Type B pancreatic cell (in vitro differentiated cells): ENCODE measurements at places on chromosomes 5 and 9.

- DNase-seq = no peak
These were observed 639 bp downstream of the EHMT1 start for GRCh38 chr9:137619240-137620047.

DNA sequence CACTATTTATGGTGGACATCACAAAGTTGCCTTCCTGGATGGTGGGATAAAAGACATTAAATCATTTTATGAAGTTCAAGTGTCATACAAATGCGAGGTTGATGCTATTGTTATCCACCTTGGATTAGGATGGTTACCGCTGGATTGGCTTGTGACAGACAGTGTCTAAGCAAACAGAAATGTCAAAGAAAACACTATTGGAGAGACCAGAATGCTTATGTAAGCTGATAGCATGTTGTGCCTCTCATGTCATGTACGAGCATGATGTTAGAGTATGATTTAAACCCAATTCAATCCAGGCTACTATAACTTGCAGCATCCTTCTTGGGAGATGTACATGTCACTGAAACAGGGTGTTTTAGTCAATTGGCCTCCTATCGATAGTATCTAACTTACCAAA is 178.8 kb upstream of the C9orf72 start:
- DNase-seq = no peak

GRCh38 chr5:173884402-173885053 is 3.6 kb upstream of the CPEB4 start:
- no peak for DNase-seq

GRCh38 chr5:80782626-80783025 is 127.8 kb upstream of the DHFR start:
- DNase-seq = no peak

- DNase-seq = no peak
These were observed 78.3 kb downstream of the CEP120 start for GRCh38 chr5:123344816-123345426.

DNA sequence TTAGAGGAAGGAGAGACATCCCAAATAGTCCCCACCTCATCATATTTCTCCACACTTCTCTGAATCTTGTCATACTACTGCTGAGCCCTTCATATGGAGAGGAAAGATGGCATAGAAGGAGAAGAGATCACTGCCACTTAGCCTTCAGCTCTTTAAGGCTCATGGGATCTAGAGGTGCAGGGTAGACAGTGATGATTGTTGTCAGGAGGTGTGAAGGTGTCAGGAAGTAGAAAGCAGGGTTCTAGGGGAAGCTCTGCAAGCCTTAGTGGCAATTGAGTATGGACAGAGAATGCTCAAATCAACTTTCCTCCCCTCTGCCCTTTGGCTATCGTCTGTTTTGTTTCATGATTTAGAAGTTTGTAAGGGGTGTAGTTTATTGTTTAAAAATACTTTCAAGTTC is 505.7 kb downstream of the ZNF608 start:
- no peak for DNase-seq

GRCh38 chr5:139807647-139808030 is 12.0 kb downstream of the PSD2 start:
- no peak for DNase-seq

DNA sequence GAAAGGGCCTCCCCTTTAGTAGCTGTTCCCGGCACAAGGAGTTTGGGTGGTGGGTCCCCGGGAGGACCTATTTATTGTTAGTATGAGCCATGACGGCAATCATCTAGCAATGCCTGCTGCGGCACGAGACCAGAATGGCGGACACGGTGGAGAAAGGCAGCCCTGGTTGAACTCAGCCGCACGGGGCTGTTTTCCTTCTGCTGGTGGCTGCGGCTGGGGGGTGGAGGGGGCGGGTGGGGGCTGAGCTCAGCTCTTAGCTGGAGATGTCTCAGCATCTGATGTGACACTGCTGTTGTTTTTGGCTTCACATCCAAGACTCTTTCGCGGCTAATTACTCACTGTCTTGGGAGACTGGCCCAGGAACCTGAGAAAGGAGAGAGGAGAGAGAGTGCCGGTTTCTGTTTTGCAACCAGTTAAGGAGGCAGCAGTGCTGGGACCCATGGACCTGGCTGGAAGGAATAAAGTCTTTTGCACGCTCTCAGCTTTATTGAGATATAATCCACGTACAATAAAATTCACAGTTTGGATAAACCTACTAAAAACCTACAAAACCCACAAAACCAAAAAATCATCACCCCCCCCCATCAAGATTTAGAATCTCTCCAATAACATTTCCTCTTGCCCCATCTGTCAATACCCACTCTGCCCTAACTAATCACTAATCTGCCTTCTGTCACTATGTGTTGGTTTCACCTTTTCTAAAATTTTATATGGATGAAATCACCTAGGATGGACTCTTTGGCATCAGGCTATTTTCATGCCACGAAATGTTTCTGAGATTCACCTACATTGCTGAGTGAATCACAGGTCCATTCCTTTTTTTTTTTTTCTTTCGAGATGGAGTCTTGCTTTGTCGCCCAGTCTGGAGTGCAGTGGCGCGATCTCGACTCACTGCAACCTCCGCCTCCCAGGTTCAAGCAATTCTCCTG is 81.8 kb upstream of the NEURL1B start:
- no peak for DNase-seq

- no peak for DNase-seq
These were observed 168.1 kb downstream of the SEMA6A start for GRCh38 chr5:116406306-116407041.

DNA sequence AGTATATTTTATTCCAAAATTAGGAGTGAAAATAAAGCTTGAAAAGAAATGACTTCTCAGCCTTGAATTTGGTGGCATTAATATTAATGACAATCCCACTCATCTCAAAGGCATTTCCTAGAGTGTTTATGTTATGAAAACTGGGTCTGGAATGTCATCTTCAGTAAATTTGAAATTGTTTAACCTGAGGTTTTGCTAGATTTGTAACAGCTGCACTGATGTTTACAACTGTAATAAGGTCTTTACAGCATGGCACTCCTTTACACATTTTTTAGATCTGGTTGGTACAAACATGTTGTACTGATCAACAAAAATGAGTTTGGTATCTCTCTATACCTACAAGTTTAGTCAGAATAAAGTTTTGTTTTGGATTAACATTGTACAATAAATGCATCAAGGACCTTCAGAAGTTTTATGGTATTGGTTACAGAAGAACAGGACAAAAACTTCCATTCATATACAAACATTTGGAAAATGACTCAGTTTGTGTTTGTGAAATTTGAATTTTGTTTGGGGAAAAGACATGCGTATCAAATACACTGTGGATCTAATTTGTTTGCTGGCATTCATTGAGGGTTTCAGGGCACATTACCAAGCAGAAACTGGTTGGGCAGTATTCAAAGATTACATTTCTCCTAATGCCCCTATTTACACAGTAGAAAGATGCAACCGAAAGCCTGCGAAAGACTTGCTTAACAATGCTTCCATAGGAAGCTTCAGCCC is 11.6 kb downstream of the FANCC start:
- no peak for DNase-seq

GRCh38 chr9:121297389-121297788 is 29.4 kb downstream of the GSN start:
- no peak for DNase-seq

DNA sequence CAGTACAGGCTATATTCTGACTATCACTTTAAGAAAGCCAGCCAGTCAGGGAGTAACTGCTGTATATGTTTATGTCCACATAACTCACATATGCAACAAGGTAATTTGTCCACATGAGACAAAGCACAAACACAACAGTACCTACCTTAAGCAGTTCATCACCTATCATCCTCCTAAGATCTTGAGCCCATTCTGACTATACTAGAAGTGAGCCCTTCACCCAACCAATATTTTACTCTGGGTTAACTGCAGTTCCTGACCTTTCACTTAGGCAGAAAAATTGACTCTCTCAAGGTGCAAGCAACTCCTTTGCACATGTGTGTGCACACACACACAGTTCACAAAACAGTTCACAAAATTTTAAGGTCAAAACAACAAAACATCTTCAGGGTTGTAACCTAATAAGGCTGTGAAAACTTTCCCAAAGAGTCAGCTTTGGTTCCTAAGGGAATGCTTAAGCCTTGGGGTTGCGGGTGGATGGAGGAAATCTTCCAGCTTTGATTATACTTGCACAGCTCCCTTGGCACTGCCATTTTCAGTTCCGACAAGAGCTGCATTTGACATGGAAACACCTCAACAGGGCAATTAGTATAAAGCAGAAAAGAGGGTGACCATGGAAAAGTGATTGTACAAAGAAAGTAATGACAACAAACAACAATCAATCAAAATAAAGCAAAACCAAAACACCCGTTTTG is 215.3 kb downstream of the NFIB start:
- no peak for DNase-seq

DNA sequence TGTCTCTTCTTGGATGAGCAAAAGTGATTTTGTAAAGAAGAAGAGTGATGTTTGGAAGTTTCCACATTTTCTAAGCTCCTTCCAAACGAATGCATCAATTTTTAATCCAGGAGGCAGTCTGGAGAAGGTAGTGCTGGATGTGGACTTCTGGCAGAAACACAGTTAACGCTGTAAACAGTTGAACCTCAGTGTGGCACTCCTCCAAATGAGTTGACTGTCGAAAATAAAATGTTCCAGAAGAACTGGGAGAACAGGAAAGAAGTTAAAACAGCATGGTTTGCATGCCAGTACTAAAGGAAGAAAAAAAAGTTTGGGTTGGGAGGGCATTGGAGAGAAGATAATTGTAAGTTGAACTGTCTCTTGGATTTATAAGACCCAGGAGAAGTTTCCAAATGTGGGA is 6.5 kb downstream of the ZNF462 start:
- DNase-seq = no peak

DNA sequence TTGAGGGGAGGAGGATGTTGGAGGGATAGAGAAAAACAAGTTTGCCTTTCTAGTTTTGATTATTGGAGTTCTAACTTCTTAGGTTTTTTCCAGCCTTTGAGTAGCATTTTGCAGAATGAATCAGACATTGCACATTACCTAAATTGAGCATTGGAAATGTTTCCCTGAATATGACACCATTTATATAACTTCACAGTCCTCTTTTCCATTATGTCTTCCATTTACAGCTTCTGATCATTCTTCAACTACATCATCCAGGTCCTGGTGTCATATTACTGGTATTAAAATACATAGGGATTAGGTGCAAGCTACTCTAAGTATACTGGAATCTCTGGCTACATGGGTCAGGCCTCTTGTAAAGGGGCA is 286.1 kb downstream of the ARHGAP26 start:
- DNase-seq = no peak

GRCh38 chr5:27906481-27906880 is 868.1 kb upstream of the CDH9 start:
- DNase-seq = no peak

- no peak for DNase-seq
These were observed 15.7 kb downstream of the SCGB3A1 start for GRCh38 chr5:180575571-180575970.

- no peak for DNase-seq
These were observed 1275.0 kb upstream of the CDH9 start for GRCh38 chr5:28313321-28313951.

- no peak for DNase-seq
These were observed 23.2 kb downstream of the RETREG1 start for GRCh38 chr5:16593628-16594027.

DNA sequence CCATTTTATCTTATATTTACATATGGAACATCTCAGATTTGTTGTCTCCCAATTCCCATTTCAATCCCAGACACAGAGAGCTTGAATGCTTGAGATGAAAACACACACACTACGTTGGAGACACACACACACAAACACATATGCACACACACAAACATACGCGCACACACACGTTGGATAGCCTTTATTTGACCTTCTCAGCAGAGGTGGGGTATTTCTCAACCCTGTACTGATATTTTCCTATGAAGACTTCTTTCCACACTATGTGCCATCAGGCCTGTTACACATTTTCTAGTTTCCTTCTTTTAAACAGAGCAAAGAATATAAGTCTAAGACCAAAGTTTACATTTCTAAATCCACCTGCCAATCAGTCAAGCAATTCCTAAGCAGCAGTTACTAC is 291.0 kb downstream of the TAF11L14 start:
- no peak for DNase-seq

DNA sequence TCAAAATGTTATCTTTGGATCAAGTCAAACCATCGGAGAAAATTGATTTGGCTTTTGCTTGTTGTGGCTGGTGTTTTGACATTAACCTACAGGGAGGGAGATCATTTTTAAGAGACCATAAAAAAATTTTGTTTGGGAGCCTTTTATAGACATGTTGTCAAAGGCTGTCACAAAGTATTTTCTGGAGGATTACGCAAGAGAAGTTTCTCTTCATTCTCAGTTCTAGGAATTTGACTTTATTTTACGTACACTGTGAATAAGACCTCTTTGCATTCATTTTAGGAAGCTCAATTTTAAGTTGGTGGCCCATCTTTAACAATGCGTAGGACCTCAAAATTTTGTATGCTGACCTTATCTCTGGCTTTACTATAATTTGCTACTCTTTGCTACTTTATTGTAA is 50.2 kb upstream of the SLC44A1 start:
- no peak for DNase-seq

DNA sequence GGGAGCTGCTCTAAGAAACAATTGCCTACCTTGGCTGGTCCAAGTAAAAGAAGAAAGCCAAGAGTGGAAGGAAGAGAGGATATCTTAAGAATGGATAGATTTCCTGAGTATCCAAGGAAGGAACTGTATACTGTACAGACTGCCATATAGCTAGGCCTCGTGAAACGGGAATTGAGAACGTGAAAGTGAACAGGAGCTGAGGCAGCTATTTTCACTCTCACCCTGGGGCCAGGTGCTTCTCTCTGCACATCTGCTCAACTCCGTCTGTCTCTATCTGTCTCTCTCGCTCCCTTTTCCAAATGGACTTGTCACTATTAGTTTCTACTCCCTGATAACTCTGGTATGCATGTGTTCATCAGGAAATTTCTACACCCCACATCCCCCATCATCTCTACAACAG is 35.9 kb upstream of the TESK1 start:
- no peak for DNase-seq

GRCh38 chr5:25641124-25641523 is 996.3 kb upstream of the CDH10 start:
- no peak for DNase-seq

DNA sequence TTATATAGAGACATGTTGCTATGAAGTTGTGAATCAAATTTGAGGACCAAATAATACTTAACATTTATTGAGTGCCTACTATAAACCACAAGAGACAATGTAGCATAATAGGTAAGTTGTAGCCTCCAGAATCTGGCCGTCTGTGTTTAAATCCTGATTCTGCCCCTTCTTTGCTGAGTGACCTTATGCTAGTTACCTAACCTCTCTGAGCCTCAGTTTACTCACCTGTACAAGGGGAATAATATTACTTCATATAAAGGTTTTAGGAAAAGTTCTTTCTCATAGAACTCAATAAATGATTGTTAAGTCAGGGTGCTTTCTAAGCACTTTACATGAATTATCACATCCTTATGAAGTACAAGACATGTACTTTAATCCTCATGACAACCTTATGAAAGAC is 120.6 kb downstream of the NDUFS4 start:
- DNase-seq = no peak
